Suppressor macrophage treated with lipopolysaccharide for 1 hour (primary cell): ENCODE measurements at places on chromosomes 7 and 10.

GRCh38 chr7:8365499-8366110 is 67.8 kb upstream of the NXPH1 start:
- DNase-seq = no peak

GRCh38 chr7:66921396-66921917 is 432 bp downstream of the TMEM248 start:
- peak; percentile 32 for DNase-seq

DNA sequence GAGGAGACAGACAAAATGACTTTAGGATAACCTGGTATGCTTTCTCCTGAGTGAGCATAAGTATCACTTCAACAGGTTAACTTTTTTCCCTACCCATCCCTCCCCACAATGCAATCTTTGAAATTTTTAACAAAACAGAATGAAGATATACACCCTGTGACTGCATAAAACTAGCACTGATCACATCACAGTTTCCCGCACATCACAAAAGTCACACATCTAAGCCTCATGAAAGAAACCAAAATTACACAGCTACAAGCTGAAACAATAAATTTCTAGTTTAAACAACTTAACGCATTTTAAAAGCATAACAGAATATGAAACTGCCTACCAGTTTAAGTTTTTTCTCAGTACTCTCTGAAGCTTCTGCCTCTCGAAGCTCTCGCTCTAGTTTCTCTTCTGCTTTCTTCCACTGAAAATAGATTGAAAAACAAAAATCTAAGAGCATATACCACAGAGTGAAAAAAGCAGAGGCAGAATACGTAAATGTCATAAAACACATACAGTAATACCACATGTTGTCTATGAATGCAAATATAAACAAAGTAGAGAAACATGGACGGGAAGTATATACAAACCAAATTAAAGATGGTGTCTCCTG is 18.1 kb downstream of the NOC3L start:
- no peak for DNase-seq

DNA sequence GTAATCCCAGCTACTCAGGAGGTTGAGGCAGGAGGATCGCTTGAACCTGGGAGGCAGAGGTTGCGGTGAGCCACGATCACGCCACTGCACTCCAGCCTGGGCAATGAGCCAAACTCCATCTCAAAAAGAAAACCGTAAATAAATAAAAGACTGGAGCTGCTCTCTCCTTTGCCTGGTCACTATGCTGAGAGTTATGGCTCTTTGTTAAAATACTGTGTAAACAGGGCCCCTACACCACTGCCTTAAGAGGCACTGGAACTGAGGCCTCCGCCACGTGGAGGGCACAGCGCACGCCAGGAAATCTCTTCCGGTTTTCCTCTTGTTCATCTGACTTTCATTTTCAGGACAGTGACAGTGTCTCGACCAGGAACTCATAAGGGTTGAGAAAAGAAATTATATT is 123.3 kb downstream of the PAXIP1 start:
- no peak for DNase-seq

GRCh38 chr7:143346018-143346417 is 16.5 kb downstream of the FAM131B start:
- no peak for DNase-seq

GRCh38 chr10:35998026-35998425 is 355.9 kb upstream of the FZD8 start:
- DNase-seq = no peak
